ENCODE measurements at places on chromosomes 6 and 20.

DNA sequence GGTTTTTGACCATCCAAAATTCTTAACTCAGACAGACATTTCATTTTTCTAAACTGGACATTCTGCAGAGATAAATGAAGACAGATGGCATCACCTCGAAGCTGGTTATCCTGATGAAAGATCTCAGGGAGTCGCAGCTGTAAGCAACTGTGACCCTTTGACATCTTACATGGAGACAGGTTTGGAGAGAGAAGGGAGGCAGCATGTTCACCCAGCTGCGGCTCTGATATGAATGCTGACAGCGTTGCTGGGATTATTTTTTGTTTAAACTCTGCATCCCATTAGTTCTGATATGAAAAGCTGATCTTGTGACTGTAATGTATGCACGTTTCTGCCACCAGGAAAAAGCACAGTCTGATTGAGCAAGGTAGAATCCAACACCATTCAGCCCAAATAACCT is 89.4 kb downstream of the C6orf118 start:
- no peak for DNase-seq

DNA sequence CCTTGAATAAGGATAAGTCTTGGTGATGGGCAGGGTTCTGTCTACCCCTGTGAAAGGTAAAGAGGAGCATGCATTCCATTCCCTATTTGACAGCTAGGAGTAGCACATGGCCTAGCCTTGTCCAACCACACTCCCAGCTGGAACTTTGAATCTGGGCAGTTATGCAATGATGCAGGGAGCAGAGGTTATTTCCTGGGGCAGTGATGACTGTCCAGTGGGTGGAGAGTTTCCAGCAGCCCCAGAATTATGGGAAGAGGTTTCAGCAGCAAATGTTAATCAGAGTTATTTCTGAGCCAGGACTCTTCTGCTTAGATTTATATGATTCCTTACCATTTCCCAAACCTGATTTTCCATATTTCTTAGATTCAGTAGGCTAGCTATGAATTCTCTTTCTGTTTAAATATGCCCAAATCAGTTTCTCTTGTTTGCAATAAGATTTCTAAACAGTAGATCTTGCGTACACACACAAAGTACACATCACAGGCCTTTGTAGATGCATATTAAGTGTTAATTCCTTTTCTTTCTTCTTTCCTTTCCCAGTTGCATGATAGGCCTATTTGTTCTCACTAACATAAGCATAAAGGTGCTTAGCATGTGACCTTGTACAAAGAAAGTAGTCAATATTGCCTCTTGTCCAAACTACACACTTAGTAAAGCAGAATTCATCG is 17.3 kb upstream of the TXLNB start:
- no peak for DNase-seq

DNA sequence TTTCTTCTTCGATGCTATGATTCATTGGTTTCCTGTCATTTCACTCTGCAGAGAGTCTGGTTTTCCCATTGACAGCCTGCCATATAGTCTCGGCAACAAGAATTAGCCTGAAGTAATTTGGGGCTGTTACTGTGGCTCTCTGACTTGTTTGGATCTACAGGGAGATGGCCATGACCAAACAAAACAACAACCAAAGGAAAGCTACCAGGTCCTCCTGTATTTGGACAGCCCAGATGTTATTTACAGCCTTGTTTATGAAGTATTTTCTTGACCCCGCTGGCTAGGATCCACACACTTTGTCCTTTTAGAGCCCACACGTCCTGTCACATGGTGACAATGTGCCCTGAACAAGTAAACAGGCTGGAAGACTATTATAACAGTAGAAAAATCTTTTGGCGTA is 111.4 kb upstream of the PREP start:
- no peak for DNase-seq

- no peak for DNase-seq
Measured at GRCh38 chr6:137089305-137089704, 44.5 kb upstream of the IL20RA start.

- no peak for DNase-seq
Measured at GRCh38 chr6:135195522-135195921, 14.4 kb downstream of the MYB start.

Measured in HFF-Myc (cell line).